ENCODE measurements at places on chromosomes 6 and 20.

DNA sequence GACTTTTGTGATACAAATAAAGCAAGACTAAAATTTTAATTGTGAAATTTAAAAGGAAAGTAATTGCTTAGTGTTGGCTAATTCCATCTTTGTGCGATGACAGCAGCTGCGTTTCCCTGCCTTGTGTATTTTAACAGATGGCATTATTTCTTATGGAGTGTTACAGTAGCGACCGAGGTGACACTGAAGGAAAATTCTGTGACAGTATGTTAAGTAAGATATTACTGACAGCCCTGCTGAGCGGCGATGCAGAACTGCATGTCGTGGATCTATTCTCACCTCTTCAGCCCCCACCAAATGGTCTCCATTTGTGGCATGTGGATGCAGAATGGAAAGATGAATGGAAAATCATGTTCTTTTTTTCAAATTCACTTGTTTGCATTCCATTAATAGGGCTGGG lies 289.4 kb downstream of the RNF144B start:
- no peak for DNase-seq

DNA sequence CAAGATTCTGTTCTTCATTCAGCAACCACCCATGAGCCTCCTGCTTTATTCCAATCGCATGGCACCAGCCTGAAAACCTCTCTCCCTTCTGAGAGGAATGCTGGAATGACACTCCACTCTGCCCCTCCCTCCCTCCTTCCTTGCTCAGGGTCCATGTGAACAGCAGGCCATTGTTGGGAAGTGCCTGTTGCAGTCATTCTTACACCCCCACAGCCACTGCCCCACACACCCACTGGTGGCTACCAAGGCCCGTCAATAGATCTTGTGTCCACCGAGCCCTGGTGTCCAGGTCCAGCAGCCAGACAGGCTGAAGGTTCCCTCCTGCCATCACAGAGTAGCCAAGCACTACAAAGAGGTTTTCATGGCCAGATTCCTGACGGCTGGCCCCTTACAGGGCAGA lies 6.5 kb downstream of the PDRG1 start:
- no peak for DNase-seq

DNA sequence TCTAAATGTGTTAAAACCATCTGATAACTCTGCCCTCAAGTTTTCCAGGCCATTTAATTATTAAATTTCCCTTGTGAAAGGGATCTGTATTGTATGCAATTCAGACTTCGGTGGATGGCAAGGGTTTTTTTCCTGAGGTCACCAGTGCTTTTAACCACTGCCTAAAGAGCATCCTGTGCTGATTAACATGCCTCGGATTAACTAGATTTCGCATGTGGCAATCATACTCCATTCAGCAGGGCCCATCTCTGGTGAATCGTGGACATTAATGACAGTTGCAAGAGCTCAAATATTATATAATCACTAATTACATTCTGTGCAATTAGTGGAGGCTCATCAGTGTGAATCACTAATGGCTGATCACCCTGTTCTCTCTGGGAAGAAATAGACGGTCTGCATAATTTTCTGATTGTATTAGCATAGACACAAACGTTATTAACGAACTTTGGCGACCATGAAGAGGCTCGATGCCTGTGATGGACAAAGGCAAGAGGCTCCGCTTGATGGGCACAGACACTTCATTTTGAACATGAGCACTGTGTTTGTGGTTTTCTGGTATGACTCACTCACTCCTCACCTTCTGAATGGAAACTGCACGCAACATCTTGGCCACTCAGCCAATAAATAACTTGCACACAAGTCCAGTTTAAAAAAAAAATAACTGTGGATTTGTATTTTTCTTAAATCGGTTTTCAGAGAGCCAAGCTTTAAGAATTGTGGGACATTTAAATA lies 31.4 kb downstream of the LINC00237 start:
- no peak for DNase-seq

- no peak for DNase-seq
Observed at GRCh38 chr6:2230659-2231277, 14.6 kb downstream of the GMDS start.

GRCh38 chr20:4300401-4300800 lies 285.0 kb upstream of the RNF24 start:
- no peak for DNase-seq

DNA sequence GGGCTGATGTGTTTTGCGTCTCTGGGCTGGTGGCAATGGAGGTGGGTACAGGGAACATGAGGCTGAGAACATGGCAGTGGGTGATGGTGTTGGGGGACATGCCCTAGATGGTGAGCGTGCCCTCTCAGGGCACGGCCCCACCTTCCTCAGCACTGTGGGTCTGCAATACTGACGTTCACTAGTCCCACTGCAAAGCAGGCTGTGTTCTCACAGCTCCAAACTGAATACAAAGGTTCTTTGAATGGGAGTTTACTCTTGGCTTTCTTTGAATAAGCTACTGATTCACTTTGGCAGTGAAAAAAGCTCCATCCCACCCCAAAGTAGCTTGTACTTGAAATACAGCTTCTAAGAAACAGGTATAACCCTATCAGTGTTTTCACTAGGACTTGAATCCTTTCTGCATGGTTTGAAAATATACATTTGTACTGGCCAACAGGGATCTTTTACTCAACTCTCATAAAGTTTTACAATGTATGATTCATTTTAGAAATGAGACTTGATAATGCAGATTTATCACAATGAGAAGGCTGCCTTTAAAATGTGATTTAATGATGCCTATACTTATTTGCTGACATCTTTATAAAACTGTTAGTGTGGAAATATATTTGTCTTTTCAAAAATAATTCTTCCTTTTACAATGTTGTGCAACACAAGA lies 400.7 kb downstream of the ZFAND3 start:
- no peak for DNase-seq

DNA sequence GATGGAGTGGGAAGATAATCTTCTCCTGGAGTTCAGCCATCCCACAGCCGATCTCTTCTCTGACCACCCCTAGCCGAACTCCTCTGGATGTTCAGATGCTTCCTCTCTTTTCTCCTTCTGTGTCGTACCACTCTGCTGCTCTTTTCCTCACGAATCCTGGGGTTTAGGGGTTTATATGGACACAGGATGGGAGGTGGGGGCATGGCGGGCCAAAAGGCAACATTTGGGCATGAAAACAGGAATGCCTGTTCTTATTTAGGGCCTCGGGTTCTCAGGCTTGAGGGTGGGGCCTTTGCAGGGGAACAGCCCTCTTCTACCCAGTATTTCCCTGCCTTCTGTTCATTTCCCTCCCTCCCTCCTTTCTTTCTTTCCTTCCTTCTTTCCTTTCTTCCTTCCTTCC lies 112.7 kb downstream of the SLC35B3 start:
- DNase-seq: no peak

DNA sequence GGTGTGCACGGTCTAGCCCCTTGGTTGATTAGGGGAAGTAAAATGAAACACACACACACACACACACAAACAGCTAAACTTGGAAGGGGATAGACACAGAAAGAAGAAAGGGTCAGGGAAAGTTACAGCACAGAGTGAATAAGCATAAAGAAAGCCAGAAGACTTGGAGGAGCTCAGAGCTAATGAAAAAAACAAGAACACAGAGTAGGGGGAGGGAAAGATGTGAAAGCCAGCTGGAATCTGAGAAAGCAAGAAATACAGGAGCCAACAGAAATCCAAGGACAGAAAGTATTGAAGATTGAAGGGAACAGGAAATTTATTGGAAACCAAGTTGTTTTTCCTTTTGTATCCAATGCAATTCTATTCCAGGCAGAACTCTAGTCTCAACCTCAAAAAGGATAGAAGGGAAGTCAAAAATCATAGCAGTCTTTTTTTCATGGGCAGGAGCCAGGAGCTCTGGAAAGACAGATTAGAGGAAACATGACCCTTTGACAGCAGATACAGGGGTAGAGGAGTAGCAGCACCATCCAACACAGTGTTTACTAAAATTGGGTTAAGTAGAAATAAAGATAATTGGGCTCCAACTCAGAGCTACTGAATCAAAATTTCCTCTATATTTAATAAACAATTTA lies 10.1 kb downstream of the HMGCLL1 start:
- DNase-seq: no peak

DNA sequence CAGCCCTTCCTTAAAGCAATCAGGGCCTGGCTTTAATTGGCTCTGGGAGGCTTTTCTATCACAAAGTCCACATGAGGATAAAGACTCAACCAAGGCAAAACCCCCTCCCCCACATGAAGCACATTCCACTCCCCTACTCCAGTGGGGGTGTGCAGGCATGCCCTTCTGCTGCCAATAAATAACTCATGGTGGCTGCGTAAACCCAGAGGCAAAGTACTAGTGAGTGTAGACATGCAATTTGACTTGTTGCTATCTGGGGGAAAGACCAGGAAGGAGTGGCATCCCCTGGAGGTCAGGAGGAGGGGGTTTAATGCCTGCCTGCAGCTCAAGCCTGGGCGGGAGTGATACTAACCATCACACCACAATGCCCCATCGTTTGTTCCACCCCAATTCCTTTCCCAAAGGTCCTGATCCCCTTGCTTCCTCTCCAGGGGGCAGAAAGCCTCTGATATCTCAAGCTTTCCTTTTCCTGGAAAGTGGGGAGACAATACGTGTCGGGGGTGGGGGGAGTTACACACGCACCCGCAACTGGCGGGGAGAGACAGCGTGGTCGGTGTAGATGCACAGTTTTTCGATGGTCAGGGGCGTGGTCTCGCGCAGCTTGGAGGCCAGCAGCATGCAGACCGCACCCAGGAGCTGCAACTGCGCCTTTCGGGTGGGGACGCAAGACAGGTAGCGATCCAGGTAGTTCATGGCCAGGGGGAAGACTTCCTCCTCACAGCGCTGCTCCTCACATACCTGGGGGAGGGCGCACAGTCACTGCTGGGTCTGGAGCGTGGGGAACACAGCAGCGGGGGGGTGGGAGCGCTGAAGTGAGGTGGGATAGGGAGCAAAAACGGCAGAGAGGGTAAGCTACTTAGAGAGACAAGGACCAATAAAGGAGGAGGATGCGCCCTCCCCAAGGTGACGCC lies 1.5 kb downstream of the CCND3 start:
- DNase-seq: peak; percentile 54

- DNase-seq: no peak
Observed at GRCh38 chr20:10716855-10717254, 43.1 kb upstream of the JAG1 start.

GRCh38 chr6:90469906-90470305 lies 117.0 kb downstream of the MAP3K7 start:
- DNase-seq: no peak

DNA sequence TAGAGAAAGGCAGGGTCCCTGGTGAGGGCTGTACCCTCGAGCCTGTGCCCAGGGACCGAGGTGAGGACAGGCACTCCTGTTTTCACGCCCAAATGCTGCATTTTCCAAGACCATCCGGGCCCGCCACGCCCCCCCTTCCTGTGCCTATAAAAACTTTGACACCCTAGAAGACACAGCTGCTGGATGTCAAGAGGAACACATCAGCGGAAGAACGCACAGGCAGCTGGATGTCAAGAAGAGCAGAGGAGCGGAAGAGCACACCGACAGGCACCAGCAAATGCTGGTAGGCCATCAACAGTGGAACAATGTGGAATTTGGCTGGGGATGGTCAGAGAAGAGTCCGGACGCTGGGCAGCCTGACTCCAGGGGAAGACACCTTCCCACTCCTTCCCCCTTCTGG lies 56.1 kb downstream of the TXLNB start:
- no peak for DNase-seq

GRCh38 chr20:24977797-24978196 lies 14.8 kb downstream of the APMAP start:
- no peak for DNase-seq

GRCh38 chr6:50610562-50610961 lies 102.8 kb upstream of the TFAP2D start:
- DNase-seq: no peak

GRCh38 chr6:34324738-34325444 lies 67.6 kb downstream of the NUDT3 start:
- DNase-seq: no peak

GRCh38 chr6:107305391-107305790 lies 154.0 kb downstream of the PDSS2 start:
- no peak for DNase-seq

DNA sequence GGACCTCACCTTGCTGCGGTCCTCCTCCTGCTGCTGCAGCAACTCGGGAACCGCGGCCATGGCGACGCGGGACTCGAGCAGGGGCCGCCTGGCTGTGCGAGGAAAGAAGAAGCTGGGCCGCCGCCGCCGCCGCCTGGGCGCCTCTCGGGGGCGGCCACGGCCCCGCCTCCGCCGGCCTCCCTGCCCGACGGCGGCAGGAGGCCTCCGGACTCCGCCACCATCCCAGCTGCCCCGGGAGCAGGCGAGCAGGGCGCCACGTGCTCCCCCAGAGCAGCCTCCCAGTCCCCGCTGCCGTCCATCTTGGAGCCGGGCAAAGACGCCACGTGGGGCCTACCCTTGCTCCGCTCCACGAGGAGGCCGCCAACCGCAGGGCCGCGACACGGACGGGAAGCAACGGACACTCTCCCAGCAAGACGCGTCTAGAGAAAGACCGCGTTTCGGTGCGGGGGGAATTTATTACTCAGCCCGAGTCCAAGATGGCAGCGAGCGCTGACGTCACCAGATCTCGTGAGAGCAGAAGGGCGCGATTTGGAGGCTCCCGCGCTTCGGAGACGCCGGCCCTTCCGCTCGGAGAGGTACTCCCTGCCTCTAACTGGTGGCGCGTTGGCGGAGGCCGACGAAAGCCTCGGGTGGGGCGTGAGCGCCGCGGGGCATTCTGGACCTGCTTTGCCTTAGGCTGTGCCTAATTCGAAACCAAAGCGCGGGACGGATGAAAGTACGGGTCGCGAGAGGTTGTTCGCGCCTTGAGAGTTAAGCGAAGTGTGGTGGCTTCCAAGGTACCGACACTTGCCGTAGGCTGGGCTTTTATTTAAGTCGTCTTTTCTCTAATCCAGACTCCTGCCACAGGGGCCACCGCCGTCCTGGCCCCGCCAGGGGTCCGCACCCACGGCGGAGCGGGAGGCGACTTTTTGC lies at the start of the genes MGME1 and SNX5:
MGME1 (plus strand) TSS at position 653 of the 912 bp plus-strand sequence. CDS start 842 bp downstream, outside the sequence.
SNX5 (minus strand) TSS at position 429 of the 912 bp plus-strand sequence; CDS start at position 60, 369 bp downstream.
- peak; percentile 100 for DNase-seq

DNA sequence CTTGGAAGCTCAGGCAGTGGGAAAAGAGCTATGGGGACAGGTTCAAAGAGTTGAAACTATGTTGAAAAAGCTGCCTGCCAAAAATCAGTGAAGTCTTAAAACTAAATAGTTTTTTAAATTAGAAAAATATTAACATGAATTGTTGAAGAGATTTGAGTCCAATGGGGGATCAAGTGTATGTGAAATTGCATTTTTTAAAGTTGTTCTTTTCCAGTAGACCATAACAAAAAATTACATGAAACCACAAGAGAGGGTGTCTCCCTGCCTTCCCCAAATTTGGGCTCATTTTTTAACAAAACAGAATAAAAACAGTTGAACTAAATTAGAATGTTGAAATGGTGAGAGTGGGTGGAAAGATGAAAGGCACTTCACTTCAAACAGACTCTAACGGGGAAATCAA lies 31.5 kb upstream of the COL10A1 start:
- no peak for DNase-seq

DNA sequence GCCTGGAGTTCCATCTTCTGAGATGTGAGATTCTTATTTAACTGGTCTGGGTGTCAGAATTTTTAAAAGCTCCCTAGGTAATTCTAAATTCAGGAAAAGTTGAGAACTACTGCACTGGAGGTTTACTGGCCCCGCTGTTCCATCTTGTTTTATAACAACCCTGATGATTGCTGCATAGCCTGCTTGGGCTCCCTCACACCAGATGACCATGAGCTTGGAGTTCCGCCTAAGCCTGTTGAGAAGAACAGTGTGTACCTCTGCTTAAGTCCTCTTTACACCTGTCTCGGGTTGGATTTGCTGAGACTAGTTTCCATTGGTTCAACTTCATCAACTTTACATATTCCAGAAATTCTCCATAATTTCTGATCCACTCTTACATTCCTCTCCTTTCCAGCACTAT lies 77.9 kb downstream of the FKBP5 start:
- no peak for DNase-seq

Measured in stimulated activated CD4-positive, alpha-beta T cell treated with anti-CD3 and anti-CD28 coated beads, Interleukin-12 subunit alpha, Interleukin-12 subunit beta, amount 100 ng/mL, for 24 hours (primary cell).